ENCODE measurements at places on chromosomes 3 and 15.

DNA sequence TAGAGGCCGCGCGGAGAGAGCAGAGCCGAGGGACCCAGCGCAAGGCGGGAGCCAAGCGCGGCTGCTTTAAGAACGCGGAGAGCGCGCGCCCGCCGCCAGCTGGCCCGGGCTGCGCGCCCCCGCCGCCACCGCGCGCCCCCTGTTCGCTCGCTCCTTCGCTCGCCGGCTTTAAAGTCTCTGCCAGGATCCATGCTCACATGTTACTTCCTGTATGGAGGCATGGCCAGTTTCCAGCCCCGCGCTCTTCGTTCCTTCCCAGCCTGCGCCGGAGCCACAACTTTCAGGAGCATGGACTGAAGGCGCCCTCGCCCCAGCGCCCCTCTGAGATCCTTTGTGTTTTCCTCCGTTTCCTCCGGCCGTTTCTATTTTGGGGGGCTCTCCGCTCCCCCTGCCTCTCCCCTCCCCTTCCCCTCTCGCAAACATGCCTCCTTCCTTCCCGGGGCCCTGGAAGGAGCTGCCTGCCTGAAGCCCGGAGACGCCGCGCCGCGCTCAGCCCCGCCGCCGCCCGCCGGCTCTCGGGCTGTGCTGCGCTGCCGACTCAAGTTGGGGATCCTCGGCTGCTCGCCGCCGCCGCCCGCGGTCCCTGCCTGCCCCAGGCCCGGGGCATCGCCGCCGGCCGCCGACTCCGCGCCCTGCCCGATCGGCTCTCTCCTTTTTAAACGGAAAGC lies at the start of gene PTPRG:
Gene PTPRG (plus strand): TSS at position 198 of the 668 bp plus-strand sequence. CDS start 717 bp downstream, outside the sequence.
- DNase-seq: peak; percentile 44

- DNase-seq: no peak
These were observed 667 bp upstream of the ACOX2 start for GRCh38 chr3:58537412-58538301.

DNA sequence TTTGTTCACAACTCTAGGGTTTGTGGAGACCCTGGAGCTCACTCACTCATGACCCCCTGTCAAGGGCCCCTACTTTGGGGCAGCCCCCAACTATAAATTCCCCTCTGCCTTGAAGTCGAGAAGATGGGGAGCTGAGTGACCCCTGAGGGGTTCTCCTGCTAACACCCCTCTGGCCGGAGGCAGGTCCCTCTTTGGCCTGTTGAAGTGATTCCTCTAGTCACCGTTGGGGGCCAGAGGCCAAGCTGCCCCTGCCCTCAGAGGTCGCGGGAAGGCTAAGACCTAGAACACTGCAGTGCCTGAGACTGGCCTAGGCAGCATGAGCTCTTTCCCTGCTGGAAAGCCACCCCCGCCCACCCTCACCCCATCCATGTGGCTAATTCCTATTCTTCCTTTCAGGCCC lies 15.4 kb upstream of the SKOR1 start:
- no peak for DNase-seq

- no peak for DNase-seq
These were observed 46.4 kb downstream of the LRIG1 start for GRCh38 chr3:66454464-66454859.

- no peak for DNase-seq
These were observed 156.7 kb downstream of the DIPK2A start for GRCh38 chr3:144128108-144128892.

DNA sequence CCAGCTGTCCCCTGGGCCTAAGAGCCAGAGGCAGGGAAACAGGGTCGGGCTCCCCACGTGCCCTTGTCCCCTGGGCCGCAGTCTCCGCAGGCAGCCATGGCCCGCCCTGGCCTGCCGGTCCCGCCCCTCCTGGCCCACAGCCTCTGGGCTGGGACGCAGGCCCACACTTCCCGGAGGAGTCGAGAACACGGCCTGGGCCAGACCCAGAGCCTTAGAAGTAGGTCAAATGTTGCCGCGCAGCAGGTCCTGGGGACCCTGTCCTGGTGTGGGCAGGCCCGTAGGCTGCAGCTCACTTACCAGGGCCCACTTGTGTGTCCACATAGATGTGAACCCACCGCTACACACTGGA lies 4.3 kb upstream of the MYL3 start:
- DNase-seq: no peak

DNA sequence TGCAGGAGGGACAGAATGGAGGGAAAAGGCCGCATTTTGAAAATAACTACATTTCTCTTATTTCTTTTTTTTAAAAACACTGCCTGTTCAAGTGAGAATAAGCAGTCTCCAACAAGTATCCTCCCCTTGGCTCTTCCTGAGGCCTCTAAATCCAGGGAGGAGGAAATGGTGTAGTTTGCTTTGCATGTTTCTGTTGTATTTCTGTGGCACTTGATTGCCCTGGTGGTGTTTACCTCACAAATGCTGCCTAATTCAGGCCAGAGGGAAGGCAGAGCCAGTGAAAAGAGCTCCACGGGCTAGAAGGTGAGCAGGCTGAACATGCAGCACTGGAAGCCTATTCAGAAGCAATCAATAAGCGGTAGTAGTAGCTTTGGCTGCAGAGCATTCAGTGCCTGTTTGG lies 149.3 kb upstream of the ATP11B start:
- DNase-seq: no peak

GRCh38 chr15:33093222-33093621 lies 101.3 kb downstream of the FMN1 start:
- DNase-seq: no peak

- no peak for DNase-seq
These were observed 48.8 kb upstream of the MANF start for GRCh38 chr3:51336261-51336660.

DNA sequence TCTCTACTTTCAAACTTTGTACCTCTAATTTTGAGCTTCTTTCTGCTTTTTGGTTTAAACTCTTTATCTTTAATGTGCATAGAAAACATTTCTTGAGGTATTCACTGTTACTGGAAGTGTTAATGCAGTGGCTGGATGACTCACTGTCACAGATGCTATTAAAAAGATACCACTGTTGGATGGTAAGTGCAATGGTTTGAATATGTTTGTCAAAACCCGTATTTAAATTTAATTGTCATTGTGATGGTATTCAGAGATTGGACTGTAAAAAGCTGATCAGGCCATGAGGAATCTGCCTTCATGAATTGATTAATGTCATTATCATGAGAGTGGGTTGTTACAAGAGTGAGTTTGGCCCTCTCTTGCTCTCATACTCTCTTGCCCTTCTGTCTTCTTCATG lies 70.6 kb downstream of the AP4E1 start:
- no peak for DNase-seq

GRCh38 chr3:73435055-73435454 lies 189.7 kb downstream of the PDZRN3 start:
- DNase-seq: no peak

- DNase-seq: no peak
These were observed 4.5 kb upstream of the PARP15 start for GRCh38 chr3:122572940-122573412.

DNA sequence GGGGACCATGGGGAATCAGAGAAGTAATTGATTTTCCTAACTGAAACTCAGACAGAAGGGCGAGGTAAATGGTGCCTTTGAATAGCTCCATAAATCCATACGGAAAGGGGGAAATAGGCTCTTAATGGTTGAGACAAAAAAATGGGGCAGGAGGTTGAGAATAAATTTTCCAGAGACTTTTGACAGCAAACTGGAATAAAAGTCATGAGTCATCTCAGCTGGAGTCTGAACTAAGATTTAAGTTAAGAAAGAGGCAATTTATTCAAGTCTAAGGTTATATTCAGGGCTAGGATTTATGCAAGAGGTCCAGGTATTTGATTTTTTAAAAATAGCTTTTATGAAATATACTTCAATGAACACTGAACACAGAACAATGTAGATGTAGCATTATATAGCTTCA lies 238.7 kb upstream of the RORA start:
- DNase-seq: no peak

All from GF-D8 (cell line).